Activated CD4-positive, alpha-beta T cell treated with anti-CD3 and anti-CD28 coated beads, Interleukin-2, amount 50 U/mL, for 48 hours (primary cell): ENCODE measurements at places on chromosomes 1 and 21.
A peak's percentile ranks its signal among the peaks of the same experiment; 100 is the strongest.

- no peak for DNase-seq
Observed at GRCh38 chr1:200090252-200091159, 63.0 kb downstream of the NR5A2 start.

- no peak for DNase-seq
Observed at GRCh38 chr21:38915546-38915945, 109.8 kb downstream of the ETS2 start.

- DNase-seq = peak; percentile 68
Observed at GRCh38 chr1:91803847-91804545, 82.0 kb downstream of the TGFBR3 start.

GRCh38 chr1:236853921-236854604, 59.0 kb downstream of the MTR start:
- DNase-seq = no peak

DNA sequence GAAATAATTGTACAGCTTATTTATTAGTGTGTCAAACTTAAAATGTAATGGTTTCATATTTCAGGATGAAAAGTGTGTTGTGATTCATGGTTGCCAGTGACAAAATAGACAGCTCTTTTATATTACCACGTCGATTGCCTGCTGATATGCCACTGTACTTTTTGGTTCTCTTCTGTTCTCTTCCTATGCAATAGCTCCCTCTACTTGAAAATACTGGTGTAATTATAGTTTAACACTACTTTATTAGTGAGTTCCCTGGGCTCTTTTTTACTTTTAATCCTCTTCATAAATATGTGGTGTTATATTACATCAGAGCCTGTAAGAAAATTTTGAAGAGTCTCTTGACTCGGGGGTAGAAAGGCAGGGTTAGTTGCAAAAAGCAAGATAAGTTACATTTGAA, 111.3 kb downstream of the PATJ start:
- DNase-seq = no peak

- no peak for DNase-seq
Observed at GRCh38 chr1:5333291-5333690, 658.9 kb downstream of the NPHP4 start.

- no peak for DNase-seq
Observed at GRCh38 chr1:187513190-187513589, 684.4 kb downstream of the PLA2G4A start.

GRCh38 chr1:229843627-229844238, 217.7 kb downstream of the URB2 start:
- DNase-seq = no peak

DNA sequence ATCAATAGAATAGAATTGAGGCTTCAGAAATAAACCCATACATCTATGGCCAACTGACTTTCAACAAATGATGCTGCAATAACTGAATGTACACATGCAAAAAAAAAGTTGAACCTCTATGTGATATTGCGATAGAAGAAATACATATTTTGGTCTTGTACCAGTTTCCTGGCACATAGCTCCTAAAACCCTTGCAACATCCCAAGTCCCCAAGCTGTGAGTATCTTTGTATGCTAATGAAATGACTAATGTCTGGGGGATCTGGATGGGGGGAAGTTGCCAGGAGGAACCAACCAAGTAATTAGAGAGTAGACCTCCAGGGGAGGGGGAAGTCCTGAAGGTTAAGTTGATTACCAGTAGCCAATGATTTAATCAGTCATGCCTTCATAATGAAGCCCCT, 24.4 kb downstream of the BLZF1 start:
- DNase-seq = no peak

- no peak for DNase-seq
Observed at GRCh38 chr1:7401814-7402547, 369.1 kb upstream of the VAMP3 start.

- DNase-seq = no peak
Observed at GRCh38 chr21:34266351-34266750, 97.5 kb upstream of the KCNE2 start.

GRCh38 chr1:246482805-246483568, 24.1 kb downstream of the SMYD3 start:
- no peak for DNase-seq

DNA sequence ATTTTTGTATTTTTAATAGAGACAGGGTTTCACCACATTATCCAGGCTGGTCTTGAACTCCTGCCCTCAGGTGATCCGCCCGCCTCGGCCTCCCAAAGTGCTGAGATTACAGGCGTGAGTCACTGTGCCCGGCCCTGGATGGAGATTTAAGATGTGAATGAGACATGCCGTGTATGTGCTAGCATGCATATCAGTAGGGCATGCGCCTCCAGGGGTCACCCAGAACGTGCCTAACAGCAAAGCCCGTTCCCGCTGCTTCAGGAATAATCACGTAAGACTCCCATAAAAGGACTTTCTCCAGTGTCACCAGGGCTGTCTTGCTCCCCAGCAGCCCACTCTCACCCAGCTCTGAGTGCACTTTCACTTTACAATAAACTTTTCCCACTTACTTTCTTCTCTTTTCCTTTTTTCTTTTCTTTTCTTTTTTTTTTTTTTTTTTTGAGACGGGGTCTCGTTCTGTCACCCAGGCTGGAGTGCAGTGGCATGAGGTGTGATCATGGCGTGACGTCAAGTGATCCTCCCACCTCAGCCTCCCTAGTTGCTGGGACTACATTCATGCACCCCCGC, 46.9 kb upstream of the DISP3 start:
- DNase-seq = no peak

DNA sequence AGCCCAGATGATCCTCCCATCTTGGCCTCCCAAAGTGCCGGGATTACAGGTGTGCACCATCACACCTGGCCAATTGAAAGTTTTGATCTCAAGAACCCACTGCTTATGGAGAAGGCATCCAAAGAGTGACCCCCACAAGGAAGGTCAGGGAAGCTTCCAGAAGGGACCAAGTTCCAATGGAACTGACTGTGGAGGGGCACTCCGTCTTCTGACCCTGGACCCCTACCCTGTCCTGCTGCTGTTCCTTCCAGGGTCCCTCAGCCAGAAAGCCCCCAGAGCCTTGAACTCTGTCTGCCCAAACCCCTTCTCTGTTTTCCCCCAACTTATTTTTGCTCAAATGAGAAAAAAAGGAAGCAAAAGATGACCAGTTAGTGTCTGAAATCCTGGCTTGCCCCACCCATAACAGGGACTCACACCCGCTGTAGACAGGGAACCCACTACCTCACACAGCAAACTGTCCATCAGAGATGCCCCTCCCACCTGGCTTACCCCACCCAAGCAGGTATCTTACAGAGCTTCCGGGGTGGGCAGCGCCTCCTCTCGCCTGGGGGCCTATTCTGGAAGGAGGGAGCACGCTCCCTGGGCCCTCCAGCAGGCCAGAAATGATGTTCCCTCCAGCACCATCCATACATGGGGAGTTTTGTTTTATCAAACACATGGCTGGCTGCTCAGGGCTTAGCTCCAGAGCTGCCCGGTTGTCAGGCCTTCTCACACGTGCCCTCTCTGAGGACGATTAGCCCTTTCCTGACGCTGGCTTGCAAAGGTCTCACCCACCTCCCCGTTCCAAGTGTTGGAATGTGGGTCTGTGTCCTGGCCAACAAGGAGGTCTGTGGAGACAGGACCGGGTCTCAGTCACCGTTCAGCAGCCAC, 3.1 kb upstream of the WNT3A start:
- DNase-seq = no peak

DNA sequence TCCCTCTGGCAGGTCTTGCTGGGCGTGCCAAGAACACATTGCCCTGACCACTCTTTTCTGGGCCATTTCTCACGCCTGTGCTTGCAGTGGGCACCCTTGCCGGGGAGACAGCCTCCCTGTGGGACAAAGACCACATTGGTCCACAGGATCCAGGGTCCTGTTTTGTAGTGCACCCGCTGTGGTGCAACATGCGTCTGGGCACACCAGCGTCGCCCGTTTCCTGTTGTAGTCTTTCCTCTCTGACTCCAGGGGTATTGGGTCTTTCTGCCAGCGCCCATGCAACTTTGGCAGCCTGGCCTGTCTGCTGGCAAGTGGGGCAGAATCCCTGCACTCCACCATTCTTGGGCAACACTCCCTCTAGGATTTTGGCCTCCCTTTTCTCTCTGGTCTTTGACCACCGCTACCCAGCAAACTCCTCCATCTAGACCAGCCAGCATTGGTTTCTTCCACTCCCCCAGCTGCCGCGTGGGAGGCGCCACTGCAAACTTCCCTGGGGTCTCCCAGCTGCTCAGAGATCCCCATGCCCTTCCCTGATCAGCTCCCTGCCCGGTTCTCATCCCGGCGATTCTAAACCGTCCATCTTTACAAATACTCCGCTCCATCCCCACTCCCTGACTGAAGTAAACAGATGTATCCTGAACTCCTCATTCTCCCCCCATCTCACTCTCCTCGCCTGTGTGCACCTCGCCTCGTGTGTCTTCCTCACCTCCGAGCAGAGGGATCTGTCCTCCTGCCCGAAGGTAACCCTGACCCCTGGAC, 1.2 kb upstream of the TPRG1L start:
- DNase-seq = no peak

DNA sequence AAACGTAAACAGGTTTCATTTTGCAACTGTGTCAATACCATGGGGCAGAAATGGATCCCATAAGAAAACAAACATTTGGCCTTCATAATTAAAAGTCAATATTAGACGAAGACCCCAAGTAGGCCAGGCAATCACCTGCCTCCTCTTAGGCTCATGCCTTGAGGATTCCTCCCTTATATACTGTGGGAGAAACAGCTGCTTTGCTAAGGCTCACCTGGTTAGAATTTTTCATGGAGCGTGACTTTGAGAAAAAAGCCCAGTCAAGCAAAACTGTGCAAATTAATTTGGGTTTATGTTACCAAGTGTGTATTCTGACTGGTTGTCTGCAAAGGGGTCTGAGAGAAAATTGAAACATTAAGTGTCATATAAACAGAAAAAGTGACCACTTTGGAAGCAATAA, 605.3 kb upstream of the USP24 start:
- DNase-seq = no peak

GRCh38 chr1:208131621-208132286, 112.4 kb downstream of the PLXNA2 start:
- no peak for DNase-seq

GRCh38 chr1:19219451-19219850, 9.4 kb upstream of the UBR4 start:
- DNase-seq = no peak
